ENCODE measurements at places on chromosomes 3 and 15. TPM values are rescaled to one million over a fixed set of nuclear protein-coding genes. Genes with fewer than 3 reads are reported as not detected.

GRCh38 chr15:55740981-55741832 lies 1.7 kb downstream of the PRTG start:
- DNase-seq: no peak

DNA sequence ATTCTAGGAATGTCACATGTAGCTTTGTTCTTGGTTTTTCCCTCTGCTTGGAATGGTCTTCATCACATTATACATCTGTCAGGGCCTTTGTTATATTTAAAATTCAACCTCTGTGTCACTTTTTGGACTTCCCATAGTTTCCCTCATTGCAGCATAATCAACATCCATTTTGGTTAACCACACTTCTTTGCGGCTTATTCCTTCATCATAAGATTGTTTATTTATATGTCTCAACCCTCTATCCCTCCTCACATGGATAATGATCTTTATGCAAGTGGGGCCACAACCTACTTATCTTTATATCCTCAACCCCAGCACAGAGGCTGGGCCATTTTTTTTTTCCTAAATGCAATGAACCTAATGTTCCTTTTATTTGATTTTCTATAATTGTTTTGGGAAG lies 260.0 kb upstream of the THBS1 start:
- DNase-seq: no peak

GRCh38 chr3:38334142-38335055 lies 12.2 kb upstream of the XYLB start:
- DNase-seq: peak; percentile 18

GRCh38 chr3:105613120-105613519 lies 246.4 kb downstream of the ALCAM start:
- DNase-seq: no peak

DNA sequence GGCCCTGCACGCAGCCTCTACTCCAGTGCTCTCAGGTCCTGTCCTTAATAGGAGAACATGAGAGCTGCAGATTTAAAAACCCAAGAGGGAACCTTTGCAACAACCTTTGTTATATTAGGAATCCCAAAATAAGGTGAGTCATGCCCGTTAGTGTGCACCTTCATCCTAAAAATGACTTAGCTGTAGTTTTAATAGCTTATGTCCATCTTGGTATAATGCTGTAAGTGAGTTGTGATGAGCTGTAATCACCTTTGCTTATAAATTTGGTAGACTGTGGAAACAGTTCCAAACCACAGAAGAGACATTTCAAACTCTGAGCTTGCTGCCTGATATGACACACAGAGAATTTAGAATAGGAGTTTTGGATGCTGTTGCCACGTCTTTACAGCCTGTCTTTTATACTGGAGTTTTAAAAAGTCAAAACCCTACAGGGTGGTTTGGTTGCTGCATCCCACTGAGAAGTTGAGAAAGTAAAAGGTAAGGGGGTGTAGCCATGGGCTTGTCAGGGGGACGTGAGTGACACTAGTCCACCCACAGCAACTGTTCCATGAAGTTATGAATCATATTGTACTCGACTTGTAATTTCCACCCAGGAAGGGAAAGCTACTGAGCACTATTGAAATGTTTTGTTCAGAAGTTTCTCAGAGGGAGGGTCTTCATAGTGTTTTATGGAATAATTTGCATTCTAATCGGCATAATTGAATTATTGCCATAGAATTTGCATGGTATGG lies 27.4 kb upstream of the CD47 start:
- no peak for DNase-seq

DNA sequence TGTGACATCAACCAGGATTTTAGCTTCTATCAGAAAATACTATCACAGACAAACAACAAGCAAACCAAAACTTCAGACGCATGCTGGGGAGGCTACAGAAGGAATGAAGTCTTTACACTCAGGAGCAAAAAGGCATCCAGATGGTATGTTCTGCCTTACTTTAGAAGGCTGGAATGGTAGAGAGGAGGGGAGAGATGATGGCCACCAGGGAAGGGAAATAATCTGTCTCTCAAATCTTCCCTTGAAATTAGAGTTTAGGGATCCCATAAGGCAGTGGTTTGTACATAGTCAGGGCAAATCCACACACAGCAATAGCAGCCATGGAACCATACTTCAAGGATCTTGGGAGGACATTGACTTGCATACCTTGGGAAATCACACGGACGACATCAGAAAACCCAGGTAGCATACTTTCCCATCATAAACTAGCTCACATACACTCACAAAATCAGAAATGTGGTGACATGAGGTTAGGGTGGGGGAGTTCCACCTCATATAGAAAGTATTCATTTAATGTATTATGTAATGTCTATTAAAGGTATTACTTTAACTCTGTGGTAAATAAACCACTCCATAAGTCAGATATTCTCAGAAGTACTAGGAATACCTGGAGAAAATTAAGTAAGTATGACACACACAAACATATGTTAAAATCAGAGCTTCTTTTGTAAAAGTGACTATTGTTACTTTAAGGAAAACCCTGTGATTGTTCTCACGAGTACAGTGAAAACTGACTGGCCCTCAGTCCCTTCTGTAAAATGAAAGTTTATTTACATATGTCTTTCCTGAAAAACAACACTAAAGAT lies 9.4 kb downstream of the BTLA start:
- no peak for DNase-seq

- no peak for DNase-seq
These were observed 5.8 kb upstream of the TM4SF4 start for GRCh38 chr3:149468504-149469212.

DNA sequence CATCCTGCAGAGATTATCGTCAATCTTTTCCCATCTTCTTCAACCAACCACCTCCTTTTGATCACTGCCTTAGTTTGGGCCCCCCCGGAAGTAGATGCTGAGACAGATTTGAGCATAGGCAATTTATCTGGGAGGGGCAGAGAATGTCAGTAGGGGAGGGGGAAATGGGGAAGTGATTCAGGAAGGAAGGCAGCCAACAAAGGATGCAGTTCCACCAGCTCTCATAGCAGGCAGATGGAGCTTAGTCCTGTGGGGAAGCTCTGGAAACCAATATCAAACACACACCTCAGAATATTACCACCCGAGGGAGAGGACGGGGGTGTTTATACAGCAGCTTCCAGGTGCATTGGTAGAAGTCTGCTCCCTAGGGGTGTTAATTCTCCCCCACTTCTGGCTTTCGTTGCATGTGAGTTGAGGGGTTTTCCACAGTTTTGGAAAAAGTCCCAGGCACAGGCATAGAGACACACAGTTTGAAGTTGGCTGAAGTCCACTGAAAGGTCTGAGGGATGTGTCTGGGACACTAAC lies 91.5 kb upstream of the TNFAIP8L3 start:
- DNase-seq: no peak

DNA sequence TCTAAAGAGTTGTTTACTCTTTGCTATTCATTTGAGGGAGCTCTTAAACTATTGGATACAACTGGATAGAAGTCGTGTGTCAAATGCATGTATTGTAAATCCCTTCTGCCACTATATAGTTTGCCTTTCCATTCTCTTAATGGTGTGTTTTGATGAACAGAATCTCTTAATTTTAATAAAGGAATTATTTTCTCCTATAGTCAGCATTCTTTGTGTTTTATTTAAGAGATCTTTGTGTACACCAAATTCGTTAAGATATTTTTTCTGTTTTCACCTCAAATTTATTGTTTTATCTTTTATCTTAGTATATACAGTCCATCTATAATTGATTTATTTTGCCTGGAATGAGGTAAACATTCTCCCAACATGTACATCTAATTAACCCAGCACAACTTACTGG lies 551.5 kb upstream of the AGTR1 start:
- no peak for DNase-seq

DNA sequence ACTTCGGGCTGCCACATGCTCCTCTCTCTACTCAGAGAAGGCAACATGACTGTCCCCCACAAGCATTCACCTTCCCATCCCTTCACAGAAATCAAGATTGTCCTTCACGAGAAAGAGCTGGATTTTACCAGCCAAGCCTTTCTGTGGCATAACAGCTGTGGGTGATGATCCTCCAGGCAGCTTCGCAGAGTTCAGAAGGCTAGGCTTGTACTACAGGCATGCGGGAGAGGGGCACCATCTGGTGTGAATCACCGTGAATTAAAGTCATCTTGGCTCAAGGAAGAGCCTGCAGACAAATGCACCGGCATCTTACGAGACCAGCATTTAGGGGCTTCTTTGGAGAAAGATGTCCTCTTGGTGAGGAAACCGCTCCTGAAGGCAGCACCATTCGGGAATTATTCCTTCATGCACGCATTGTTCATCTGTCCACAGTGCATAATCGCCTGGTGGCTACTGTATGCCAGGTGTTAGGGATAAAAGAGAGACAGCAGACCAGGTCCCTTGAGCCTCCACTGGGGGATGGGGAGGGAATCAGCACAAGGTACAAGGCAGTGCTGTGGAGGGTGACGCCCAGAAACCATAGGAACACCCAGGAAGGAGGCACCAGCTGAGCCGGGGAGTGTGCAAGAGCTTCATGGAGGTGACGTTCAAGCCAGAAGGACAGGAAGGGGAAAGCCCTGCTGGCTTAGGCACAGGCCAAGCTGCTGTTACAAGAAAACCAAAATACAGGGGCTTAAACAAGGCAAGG lies 108.6 kb downstream of the TMEM266 start:
- no peak for DNase-seq

- DNase-seq: no peak
These were observed 52.4 kb upstream of the CMTM8 start for GRCh38 chr3:32186097-32186496.

GRCh38 chr3:8387571-8387970 lies 114.1 kb upstream of the LMCD1 start:
- DNase-seq: no peak

- DNase-seq: no peak
These were observed 41.6 kb downstream of the PARP15 start for GRCh38 chr3:122619040-122619439.

- no peak for DNase-seq
These were observed 123.3 kb downstream of the XXYLT1 start for GRCh38 chr3:195147649-195148080.

GRCh38 chr3:114394551-114394950 lies 100.7 kb downstream of the TIGIT start:
- DNase-seq: no peak

DNA sequence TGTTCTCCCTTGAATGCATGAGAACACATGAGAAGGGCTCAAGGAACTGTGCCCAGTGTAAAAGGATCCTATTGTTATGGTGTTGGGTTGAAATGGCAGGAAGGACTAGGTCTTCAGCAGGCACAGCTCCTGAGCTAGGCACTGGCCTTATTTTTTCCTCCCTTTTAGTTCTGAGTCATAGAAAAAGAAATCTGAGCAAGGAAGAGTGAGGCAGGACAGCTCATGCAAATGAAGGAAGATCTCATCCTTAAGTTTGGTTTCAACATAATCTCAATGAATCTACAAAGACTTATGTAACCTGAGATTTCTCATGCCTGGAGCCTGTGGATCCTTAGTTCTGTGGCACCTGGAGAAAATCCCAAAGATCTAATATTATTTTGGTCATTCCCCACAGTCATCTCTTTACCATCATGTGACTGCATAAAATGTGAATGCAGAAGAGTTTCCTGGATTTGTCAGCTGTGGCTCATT lies 188.6 kb upstream of the TBL1XR1 start:
- peak; percentile 8 for DNase-seq

DNA sequence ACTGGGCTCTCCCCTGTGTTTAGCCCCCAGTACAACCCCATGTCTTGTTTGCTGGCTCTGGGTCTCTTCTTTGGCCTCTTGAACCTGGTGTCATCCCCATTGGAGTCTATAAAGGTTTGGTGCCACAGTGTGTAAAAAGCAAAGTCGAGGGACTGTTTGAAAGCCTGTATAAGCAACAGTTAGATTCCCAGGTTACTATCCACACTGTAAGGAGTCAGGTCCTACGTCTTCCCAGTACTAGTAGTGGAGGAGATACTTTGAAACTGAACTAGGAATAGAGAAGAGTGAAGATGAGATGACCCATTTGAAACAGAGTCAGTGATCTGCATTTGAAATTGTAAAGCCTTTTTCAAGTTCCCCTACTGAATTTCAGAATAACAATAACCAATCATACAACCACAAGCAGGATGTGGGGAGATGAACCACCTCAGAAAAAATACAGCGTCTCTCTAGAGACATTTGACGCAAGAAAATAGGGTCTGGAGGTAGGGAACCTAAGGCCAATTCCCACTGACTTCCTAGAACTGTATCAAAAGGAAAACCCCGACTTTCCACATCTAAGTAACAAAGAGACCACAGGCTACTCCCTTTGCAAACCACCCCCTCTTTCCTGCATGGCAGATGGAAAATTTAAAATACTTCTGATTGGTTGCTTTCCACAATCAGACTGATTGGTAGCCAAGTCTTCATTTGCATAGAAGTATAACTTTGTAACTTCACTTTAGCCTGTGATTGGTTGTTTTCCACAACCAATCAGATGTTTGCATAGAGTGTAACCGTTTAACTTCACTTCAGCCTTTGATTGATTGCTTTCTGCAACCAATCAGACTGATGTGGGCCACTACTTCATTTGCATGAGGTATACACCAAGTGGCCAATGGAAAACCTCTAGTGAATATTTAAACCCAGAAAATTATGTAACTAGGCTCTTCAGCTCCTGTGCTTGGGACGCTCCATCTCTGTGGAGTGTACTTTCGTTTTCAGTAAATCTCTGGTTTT lies 49.9 kb upstream of the NEDD4 start:
- no peak for DNase-seq

DNA sequence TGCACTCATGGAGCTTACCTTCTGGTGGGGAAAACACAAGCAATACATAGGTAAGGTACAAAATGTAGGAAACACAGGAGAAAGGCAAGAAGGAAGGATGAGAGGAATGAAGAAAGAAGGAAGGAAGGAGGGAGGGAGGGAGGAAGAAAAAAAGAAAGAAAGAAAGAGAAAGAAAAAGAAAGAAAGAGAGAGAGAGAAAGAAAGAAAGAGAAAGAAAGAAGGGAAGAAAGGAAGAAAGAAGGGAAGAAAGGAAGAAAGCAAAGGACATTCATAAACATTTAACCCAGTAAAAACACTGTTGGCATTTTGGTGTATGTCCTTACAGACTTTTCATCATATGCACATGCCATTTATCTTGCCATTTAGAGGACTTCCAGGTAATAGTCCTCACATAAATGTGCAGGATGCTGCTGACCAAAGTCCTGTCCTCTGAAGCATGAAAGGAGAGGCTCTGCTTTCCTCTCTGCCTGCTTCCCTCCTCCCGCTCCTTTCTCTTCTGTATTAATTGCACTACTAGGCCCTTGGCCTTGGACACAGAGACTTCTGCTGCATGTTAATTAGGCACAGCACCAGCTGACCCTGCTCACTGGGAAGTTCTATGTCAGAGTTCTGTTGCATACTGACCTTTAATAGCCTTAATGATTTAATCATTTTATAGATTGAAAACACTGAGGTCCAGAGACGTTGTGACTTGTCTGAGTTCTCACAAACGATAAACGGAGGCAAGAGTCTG lies 29.7 kb upstream of the NDUFB4 start:
- DNase-seq: no peak

GRCh38 chr3:102024270-102024904 lies 175.1 kb downstream of the NFKBIZ start:
- DNase-seq: no peak

Gene DRD3
- not detected for polyA plus RNA-seq

Gene GOLGA6L6
- polyA plus RNA-seq: not detected

Gene DAZL
- not detected for polyA plus RNA-seq

Gene SENP8
- polyA plus RNA-seq: 5.3 TPM

Gene MITF
- 32.2 TPM for polyA plus RNA-seq

Gene GOLGA6D
- polyA plus RNA-seq: not detected

Gene RTP3
- 0.06 TPM for polyA plus RNA-seq

Gene PLXND1
- 47.7 TPM for polyA plus RNA-seq

Gene GPR62
- not detected for polyA plus RNA-seq

Gene STAB1
- not detected for polyA plus RNA-seq

Gene GOLGB1
- 30.3 TPM for polyA plus RNA-seq

Gene LDHAL6B
- polyA plus RNA-seq: not detected

All from AG04450 (cell line).